ENCODE measurements at places on chromosomes 3 and 15. TPM values are rescaled to one million over a fixed set of nuclear protein-coding genes. Genes with fewer than 3 reads are reported as not detected.

The NANOGP8 gene
- total RNA-seq: not detected

The WDR82 gene
- 54.1 TPM for total RNA-seq

The C3orf70 gene
- 0.51 TPM for total RNA-seq

The TF gene
- 11.5 TPM for total RNA-seq

The ALS2CL gene
- 3.8 TPM for total RNA-seq

The ASB14 gene
- 2.5 TPM for total RNA-seq

The MESP2 gene
- total RNA-seq: not detected

GRCh38 chr15:90564051-90564450 is 34.3 kb downstream of the CRTC3 start:
- no peak for DNase-seq

DNA sequence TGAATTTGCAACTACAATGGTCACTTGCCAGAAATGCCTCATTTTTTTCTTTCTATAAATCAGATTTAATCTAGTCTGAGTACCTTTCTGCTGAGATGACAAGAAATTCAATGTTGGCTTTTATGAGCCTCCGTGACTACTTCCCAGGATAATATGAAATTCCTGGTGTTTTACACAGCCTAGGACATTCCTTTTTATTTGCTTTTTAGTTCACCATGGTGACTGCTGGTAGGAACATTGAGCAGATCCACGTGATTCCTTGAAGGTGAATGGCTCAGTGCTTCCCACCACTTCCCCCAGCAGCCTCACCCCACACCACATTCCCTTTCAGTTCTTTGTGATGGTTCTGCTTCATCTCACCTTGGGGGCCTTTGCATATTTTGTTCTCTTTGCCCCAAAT is 4.3 kb upstream of the NPTN start:
- no peak overlapping the region for H3K4me3 ChIP-seq
- no peak for DNase-seq
- H3K27me3 ChIP-seq: no peaks in the 10 kb centered on the region
- H3K4me1 ChIP-seq: peaks cover 4% of the 10 kb centered on the region
- H3K27ac ChIP-seq: no peak overlapping the region
- no peaks in the 10 kb centered on the region for H3K36me3 ChIP-seq

DNA sequence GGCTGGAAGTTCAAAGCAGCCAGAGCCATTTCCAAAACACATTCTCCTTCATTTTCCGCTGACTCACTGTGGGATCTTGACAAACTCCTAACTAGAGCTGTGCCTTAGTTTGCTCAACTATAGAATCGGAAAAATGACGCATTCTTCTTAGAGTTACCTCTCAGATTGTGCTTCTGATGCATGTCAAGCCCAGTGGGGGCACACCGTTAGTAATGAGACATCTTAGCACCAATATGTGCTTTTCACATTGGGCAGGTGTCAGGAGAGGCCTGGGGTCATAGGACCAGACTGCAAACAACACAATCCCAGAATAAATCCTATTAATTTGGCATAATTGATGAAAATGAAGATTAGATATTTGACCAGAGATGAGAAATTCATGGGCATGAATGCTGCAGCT is 71.3 kb upstream of the UBE3A start:
- H3K4me1 ChIP-seq: no peaks in the 10 kb centered on the region
- H3K27ac ChIP-seq: no peak overlapping the region
- no peaks in the 10 kb centered on the region for H3K27me3 ChIP-seq
- H3K4me3 ChIP-seq: no peak overlapping the region
- no peaks in the 10 kb centered on the region for H3K36me3 ChIP-seq

- DNase-seq: no peak
- H3K4me3 ChIP-seq: no peak overlapping the region
- H3K36me3 ChIP-seq: no peaks in the 10 kb centered on the region
- H3K27ac ChIP-seq: no peak overlapping the region
Observed at GRCh38 chr3:192373032-192373431, 354.3 kb downstream of the FGF12 start.

GRCh38 chr3:38117163-38117716 is 19.7 kb downstream of the ACAA1 start:
- DNase-seq: no peak
- H3K4me1 ChIP-seq: no peaks in the 10 kb centered on the region
- no peak overlapping the region for H3K4me3 ChIP-seq
- H3K36me3 ChIP-seq: no peaks in the 10 kb centered on the region
- no peaks in the 10 kb centered on the region for H3K27me3 ChIP-seq

GRCh38 chr3:18217507-18218174 is 207.5 kb downstream of the SATB1 start:
- no peaks in the 10 kb centered on the region for H3K36me3 ChIP-seq
- DNase-seq: no peak
- H3K27me3 ChIP-seq: no peaks in the 10 kb centered on the region
- H3K27ac ChIP-seq: no peak overlapping the region

DNA sequence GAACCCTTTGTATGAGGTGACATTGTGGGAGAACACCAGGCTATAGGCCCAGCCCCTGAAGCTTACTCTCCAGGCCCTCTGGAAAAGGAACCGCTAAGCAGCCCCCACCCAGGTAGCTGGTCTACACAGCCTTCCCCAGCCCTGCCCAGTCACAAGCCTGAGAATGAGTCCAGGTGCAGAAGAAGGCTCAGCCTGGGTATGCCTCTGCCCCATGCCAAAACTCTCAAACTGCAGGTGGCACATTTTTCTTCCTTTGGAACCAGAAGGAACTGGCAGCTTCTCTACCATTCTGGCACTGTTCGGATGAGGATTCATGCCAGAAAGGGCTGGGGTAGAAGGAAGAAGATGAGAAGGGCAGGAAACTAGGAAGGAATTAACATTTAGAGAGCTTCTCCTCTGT is 23.7 kb upstream of the TBC1D21 start:
- no peak overlapping the region for H3K4me3 ChIP-seq
- no peaks in the 10 kb centered on the region for H3K36me3 ChIP-seq
- H3K4me1 ChIP-seq: no peaks in the 10 kb centered on the region
- H3K27ac ChIP-seq: no peak overlapping the region
- no peak for DNase-seq
- H3K27me3 ChIP-seq: no peaks in the 10 kb centered on the region
